ENCODE measurements at places on chromosomes 4 and X.

GRCh38 chr4:26206339-26206738, 114.5 kb upstream of the RBPJ start:
- ATAC-seq: no peak

- no peak for ATAC-seq
Measured at GRCh38 chrX:40303256-40304077, 205.7 kb upstream of the BCOR start.

- ATAC-seq: no peak
Measured at GRCh38 chr4:38313175-38313574, 350.8 kb upstream of the KLF3 start.

DNA sequence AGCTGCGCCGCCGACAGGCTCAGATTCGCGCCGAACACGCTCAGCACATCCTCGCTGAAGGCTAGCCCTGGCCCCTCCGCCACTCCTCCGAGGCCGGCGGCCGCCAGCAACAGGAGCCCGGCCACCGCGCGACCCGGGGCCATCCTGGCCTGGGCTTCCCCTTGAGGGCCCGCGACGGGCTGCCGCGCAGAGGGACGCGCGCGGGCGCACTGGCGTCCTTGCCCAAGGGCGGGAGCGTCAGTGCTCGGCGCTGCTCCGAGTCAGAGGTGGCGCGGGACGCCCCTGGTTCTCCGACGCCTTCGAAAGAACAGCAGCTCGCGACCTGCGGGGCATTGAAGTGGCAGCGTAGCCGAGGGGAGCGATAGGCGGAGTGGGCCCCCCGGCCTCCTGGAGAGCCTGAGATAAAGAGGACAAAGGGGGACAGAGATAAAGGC, 745 bp downstream of the SLC39A8 start:
- peak; percentile 67 for ATAC-seq

DNA sequence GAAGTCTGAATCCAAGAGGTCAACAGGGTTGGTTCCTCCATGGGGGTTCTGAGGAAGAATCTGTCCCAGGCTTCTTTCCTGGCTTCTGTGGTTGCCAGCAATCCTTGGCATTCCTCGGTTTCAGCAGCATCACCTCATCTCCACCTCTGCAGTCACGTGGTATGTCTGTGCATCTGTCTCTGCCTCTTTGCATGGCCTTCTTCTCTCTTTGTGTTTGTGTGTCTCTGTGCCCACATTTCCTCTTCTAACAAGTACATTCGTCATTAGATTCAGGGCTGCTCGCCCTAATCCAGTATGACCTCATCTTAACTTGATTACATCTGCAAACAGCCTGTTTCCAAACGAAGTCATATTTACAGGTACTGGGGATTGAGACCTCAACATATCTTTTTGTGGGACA, 114.0 kb downstream of the BCOR start:
- ATAC-seq: no peak

- no peak for ATAC-seq
Measured at GRCh38 chr4:188660796-188661195, 521.6 kb downstream of the TRIML1 start.

GRCh38 chr4:2085496-2085901, 26.4 kb downstream of the NAT8L start:
- no peak for ATAC-seq

DNA sequence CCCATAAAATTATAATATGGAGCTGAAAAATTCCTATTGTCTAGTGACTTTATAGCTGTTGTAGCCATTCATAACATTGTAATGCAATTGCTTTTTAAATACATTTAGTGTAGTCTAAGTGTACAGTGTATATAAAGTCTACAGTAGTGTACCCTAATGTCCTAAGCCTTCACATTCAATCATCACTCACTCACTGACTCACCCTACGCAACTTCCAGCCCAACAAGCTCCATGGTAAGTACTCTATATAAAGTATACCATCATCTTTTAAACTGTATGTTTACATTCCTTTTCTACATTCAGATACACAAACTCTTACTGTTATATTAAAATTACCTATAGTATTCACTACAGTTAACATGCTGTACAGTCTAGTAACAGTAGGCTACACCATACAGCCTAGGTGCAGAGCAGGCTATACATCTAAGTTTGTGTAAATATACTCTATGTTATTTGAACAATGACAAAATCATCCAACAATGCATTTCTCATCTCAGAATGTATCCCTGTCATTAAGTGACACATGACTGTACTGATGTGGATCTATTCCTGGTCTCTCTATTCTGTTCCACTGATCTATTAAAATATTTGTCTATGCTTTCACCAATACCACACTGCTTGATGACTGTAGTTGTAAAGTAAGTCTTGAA, 33.7 kb downstream of the CLOCK start:
- ATAC-seq: no peak

DNA sequence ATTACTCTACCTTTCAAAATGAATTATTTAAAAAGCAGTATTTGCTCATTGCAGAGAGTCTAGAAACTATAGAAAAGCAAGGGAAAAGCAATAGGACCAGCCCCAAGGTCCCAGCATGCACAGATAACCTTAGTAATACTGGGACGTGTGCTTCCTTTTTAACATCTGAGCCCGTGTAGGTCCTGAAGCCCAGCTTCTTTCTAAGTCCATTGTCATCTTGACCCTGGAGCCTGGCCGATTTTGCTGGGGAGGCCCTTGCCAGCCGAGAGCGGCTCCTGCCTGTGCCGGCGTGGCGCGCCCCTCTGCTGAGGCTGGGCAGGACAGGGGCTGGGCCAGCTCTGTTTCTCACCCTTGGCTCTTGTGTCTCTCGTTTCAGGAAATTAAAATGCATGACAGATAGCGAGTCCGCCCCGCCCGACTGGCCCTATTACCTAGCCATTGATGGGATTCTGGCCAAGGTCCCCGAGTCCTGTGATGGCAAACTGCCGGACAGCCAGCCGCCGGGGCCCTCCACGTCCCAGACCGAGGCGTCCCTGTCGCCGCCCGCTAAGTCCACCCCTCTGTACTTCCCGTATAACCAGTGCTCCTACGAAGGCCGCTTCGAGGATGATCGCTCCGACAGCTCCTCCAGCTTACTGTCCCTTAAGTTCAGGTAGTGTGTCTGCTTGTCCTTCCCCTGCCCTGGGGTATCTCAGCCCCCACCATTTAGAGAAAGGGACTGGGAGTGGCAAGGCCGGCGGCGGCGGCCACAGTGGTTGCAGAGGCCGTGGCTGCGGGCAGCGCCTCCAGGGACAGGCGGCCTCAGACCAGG, 4.1 kb downstream of the MSANTD1 start:
- no peak for ATAC-seq

- no peak for ATAC-seq
Measured at GRCh38 chr4:117324851-117325491, 239.6 kb upstream of the TRAM1L1 start.

- ATAC-seq: no peak
Measured at GRCh38 chr4:87738483-87738882, 60.9 kb upstream of the IBSP start.
